ENCODE measurements at places on chromosomes 7 and 10.

- DNase-seq: no peak
Measured at GRCh38 chr7:464454-465401, 54.9 kb downstream of the PDGFA start.

DNA sequence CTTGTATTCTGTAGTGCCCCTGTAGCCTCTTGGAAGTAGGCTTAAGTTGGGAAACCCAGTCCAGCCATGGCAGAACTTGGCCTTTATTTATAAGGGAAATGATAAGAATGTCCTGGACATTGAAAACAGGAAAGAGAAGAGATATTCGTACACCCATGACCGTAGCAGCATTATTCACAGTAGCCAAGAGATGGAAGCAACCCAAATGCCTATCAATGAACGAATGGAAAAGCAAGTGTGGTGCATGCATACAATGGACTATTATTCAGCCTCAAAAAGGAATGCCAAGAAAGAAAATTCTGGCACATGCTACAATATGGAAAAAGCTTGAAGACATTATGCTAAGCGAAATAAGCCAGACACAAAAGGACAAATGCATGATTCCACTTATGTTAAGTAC, 315.3 kb downstream of the CXCL12 start:
- DNase-seq: no peak

GRCh38 chr10:775245-776075, 86.0 kb upstream of the DIP2C start:
- DNase-seq: no peak

DNA sequence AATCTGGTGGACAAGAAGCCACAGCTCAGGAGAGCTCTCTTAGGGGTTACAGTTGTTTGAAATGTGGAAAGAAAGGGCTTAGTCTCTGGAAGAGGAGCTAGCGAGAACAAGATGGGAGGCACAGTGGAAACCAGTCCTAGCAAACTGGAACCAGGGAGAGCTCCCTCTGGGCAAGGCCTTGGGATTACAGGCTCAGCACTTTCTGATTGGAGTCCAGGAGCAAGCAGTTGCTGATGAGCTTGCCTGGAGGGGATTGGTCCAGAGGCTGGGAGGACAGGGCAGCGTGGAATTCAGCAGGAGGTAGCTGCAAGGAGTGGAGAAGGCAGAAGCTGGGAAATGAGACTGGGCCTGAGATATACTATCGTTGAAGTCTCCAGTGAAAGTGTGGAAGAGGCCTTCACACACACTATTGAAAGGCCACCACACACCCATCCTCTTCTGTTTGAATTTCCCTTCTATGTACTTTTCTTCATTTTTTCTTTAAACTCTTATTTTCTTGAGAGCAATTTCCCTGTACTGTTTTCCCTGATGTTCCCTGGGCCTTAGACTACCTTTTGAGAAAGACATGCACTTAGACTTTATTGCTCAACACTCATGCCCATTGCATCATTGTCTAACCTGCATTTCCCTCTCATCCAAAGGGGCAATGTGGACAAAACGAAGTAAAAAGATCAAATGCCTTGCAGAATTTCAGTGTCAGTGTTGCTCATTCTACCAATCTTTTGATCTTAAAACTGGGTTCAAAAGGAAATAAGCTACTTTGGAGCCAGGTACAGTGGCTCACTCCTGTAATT, 57.8 kb upstream of the LANCL2 start:
- DNase-seq: no peak

GRCh38 chr7:92753614-92754013, 82.8 kb downstream of the CDK6 start:
- DNase-seq: no peak

- DNase-seq: no peak
Measured at GRCh38 chr10:4246881-4247358, 461.9 kb upstream of the KLF6 start.

- DNase-seq: no peak
Measured at GRCh38 chr10:97121041-97121440, 64.7 kb downstream of the SLIT1 start.

DNA sequence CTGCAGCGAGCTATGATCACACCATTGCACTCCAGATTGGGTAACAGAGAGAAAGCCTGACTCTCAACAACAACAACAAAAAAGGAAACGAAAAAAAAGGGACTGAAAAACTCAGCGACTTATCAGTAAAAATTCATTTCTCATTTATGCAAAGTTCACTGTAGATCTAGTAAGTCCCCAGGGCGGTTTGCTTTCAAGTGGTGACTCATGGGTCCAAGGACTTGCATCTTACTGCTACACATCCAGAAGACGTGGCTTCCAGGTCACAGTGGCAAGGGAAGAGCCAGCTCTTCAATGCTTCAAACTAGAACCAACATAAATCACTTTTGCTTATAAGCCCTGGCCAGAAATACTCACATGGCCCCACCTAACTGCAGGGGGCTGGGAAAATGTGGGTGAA, 178.3 kb upstream of the AUTS2 start:
- DNase-seq: no peak

DNA sequence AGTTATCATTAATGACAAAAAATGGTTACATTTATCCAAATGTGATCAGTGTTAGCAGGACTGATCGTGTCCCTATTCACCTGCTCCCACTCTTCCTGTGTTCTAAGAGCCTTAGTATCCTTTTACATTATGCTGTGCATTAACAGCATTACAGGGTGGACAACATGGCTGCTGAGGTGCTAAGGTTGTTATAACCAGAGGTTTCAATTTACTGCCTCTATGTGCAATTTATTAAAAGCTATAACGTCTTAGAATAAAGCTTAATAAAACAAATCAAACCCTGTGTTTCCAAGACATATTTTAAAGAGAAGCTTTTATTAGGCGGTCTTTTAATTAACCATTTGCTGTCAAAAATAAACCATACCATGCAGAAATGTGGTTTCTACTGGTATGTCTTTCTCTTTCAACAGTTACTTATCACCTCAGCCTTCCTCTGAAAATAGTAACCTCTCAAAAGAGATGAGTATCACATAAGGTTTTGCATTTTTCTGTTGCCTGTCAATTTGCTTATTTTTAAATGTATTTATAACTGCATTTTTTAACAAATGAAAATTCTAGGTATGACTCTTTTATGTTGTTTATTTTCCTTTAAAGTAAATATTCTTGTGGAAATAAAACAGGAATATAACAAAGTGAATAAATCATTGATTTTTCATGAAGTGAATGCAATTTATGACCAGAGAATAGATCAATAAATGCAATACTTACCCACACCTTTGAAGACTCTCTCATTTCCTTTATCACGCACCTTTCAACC, 849.8 kb upstream of the SORCS1 start:
- DNase-seq: no peak

DNA sequence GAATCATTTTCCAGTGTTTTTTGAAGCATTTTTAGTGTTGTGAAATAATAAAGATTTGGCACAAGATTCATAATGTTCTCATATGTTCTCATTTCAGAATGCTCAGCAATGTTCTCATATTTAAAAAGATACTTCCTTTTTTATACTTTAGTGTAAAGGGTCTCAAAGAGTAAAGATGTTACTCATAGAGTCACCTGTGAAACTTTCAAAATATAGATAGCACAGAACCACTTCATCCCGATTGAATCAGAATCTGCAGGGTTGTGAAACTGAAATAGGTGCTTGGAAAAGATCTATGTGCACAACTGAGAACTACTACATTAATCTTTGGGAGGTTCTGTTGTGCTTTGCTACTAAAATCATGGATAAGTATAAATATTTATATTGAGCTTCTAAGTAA, 144.7 kb downstream of the MDFIC start:
- no peak for DNase-seq

GRCh38 chr7:55903985-55904759, 16.9 kb downstream of the ZNF713 start:
- no peak for DNase-seq

DNA sequence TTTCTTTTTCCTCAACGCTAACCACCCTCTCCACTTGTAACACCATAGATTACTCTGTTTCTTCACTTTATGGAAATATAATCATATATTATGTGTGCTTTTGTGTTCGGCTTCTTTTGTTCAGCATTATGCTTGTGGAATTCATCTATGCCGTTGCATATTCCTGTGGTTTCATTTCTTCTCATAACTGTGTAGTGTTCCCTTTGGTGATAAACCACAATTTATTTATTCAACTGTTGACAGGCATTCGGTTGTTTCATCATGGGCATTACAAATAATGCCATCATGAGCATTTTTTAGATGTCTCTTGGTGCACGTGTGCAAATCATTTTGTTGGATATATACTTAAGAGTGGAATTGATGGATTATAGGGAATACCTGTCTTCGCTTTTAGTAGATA, 12.1 kb downstream of the AVL9 start:
- no peak for DNase-seq

DNA sequence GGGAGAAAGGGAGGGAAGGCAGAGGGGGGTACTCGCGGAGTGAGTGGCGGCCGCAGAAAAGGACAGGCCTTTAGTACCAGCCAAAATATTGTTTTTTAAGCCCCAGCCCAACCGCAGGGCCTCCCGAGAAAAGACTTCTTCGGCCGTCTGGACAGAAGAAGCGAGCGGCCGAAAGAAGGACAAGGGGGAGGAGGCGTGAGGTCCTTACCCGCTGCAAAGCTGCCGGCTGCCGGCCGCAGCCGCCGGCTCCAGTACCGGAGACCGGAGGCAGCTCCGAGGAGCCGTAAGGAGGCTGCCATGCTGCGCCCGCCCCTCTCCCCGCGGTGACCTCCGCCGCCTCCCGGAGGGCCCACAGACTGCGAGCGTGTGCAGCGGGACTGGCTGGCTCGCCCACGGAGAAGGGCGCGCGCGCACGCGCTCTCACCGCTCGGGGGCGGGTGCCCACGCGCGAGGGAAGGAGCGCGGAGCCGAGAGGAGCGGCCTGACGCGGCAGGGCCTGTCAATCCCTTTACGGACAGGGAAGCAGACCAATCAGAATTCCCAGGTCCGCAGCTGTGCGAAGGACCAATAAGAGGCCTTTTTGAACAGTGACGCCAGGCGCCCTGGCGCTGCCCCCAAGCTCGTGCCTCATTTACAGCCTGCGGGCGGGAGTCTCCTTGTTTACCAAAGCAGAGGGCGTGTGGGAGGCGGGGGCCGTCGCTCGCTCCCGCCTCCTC, at the start of gene HIBADH:
Gene HIBADH (minus strand): TSS at position 394 of the 716 bp plus-strand sequence. CDS start 95 bp downstream, at position 299.
- peak; percentile 99 for DNase-seq

DNA sequence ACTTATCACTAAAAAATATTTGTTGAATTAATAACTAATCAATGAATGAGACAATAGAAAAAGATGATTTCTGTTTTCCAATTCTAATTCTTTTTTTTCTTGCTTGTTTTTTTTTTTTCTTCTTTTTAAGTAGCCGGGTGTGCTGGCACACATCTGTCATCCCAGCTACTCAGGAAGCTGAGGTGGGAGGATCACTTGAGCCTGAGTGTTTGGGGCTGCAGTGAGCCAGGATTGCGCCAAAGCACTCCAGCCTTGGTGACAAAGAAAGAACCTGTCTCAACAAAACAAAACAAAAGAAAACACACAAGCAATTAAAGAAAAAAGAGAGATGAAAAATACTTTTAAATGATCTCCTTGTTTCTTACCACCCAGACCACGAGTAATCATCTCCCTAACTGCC, 1109.3 kb downstream of the REEP3 start:
- DNase-seq: no peak

GRCh38 chr7:92626281-92626809, 36.2 kb upstream of the FAM133B start:
- no peak for DNase-seq

DNA sequence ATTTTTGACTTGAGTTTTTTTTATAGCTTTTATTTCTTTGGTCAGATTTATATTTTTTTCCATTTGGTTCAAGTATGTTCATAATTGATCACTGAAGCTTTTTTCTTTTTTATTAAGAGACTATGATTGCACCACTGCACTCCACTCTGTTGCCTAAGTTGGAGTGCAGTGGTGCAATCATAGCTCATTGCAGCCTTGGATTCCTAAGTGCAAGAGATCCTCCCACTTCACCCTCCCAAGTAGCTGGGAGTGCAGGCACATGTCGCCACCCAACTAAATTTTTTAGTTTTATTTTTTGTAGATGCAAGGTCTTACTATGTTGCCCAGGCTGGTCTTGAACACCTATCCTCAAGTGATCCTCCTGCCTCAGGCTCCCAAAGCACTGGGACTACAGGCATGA, 97.7 kb upstream of the KIF5B start:
- DNase-seq: no peak

- no peak for DNase-seq
Measured at GRCh38 chr7:12337095-12337494, 66.6 kb downstream of the VWDE start.

GRCh38 chr10:29569795-29570194, 65.0 kb downstream of the SVIL start:
- peak; percentile 36 for DNase-seq

GRCh38 chr7:26167303-26167934, 15.4 kb downstream of the NFE2L3 start:
- no peak for DNase-seq

GRCh38 chr7:45972629-45973312, 51.7 kb upstream of the IGFBP3 start:
- DNase-seq: no peak

GRCh38 chr7:55641811-55642210, 69.5 kb upstream of the VOPP1 start:
- no peak for DNase-seq

DNA sequence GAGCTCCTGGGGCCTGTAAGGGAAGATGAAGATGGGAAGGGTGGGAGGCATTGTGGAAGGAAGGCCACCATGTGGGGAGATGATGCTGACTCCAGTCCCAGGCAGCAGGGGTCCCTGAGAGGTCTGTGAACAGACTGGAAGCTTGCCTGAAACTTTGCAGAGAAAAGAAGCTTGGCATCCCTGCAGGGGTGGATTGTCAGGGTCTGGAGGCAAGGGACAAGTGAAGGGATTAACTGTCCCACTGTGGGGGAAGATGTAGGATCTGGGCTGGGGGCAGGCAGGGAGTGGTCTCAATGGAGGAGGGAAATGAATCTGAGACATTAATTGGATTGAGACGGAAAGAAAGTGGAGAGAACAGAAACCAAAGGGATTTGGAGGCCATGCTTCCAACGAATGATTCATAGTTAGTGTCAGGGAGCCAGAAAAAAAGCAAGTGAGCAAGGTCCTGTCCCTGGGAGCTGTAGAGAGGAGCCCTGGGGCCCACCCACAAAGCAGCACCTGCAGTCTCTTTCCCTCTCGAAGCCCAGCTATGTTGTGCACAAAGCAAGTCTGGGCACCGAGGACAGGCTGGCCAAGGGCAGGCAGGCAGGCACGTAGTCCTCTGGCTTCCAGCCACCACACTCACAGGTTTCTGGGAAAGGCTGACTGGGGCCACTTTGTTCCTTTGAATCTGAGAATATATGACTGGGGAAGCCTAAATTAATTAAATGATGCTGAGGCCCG, 4.7 kb upstream of the SLC18A3 start:
- no peak for DNase-seq

- DNase-seq: no peak
Measured at GRCh38 chr10:83545901-83546391, 593.4 kb upstream of the GHITM start.

- DNase-seq: peak; percentile 26
Measured at GRCh38 chr10:42753126-42753506, 29.5 kb upstream of the BMS1 start.

DNA sequence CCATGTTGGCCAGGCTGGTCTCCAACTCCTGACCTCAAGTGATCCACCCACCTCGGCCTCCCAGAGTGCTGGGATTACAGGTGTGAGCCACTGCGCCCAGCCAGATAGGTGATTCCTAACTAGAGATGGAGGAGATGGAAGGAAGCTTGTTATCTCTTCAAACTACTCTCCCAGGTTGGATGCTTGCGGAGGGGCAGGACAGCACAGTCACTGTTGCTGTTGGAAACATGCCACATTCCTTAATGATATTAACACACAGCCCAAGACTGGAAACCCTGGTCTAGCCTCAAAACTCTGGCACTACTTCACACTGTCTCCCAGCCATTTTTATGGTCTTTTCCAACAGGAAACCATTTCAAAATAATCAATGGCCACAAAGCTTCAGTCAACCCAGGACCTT, 468.8 kb upstream of the NRP1 start:
- no peak for DNase-seq

GRCh38 chr10:71561003-71561574, 158.5 kb downstream of the C10orf105 start:
- no peak for DNase-seq

Measured in LNCaP clone FGC (cell line).